D341Med (cell line): ENCODE measurements at places on chromosomes 11 and 22.

- DNase-seq, result no peak
Observed at GRCh38 chr11:121240650-121241303, 51.8 kb upstream of the SC5D start.

DNA sequence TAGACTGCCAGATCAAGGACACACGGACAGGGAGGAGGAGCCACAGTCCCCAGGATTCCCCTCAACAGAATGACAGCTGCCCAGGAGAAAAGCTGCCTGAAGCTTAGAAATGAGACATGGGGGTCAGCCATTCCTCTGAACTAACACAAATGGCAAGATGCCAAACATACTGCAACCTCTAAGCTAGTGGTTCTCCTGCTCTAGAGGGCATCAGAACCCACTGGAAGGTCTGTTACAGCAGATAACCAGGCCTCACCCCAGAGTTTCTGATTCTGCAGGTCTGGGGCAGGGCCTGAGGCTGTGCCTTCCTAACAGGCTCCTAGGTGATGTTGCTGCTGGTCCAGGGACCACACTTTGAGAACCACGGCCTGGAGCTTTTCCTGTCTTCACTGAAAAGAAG, 28.6 kb upstream of the BID start:
- no peak for DNase-seq

GRCh38 chr11:65183201-65183891, 1.6 kb downstream of the CAPN1 start:
- DNase-seq, result no peak

GRCh38 chr11:65433657-65434056, 11.1 kb downstream of the NEAT1 start:
- DNase-seq, result no peak

GRCh38 chr11:2804189-2804588, 81.4 kb downstream of the CDKN1C start:
- DNase-seq, result no peak
